AML-193 (cell line): ENCODE measurements at places on chromosomes 11 and 22.

GRCh38 chr11:96969251-96969650 is 579.4 kb downstream of the JRKL start:
- no peak for DNase-seq

GRCh38 chr11:9606809-9607510 is 33.5 kb downstream of the WEE1 start:
- DNase-seq, result no peak

- no peak for DNase-seq
Observed at GRCh38 chr11:79547256-79547655, 106.4 kb upstream of the TENM4 start.

DNA sequence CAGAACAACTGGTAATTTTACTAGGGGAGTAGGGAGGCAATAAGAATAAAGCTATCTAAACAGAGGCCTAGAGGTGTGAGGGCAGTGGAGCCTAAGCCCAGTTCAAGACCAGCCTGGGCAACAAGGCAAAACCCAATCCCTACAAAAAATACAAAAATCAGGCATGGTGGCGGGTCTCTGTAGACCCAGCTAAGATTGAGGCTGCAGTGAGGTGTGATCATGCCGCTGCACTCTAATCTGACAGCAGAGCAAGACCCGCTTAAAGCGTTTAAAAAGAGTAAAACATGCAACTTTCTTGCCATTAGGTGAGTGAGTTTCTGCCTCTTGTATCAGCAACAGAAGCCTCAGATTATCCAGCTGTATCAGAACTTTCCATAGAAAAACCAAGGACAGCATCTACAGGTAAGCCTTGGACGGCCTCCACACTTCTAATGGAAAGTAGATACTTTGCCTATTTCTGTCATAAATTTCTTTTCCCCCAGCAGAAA is 12.1 kb downstream of the TAF1D start:
- DNase-seq, result no peak

DNA sequence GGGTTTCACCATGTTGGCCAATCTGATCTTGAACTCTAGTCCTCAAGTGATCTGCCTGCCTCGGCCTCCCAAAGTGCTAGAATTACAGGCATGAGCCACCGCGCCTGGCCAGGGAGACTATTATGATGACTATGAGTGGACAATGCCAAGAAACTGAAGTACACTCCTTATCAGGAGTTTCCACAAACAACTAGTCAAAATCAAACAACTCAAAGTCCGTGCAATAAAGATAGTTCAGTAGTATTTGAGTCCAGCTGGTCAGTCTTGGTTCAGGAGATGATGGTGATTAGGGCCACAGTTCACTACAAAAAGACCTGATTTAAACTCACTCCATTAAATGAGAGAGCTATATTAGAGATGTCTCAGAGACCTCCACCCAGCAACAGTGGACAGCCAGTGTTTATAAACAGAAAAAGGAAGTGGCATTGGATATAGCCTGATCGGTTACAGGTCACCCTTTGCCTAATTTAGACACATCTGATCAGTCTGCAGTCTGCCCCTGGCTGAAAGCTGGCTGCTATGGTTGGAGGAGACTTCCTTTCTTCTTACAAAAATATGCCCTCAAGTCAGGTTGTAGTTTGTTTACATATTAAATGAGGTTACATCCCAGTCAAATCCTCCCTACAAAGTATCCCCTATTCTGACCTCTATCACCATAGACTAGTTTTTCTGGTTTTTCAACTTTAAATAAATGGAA is 17.0 kb downstream of the CD3E start:
- no peak for DNase-seq
